ENCODE measurements at places on chromosomes 3 and 15.

- no peak for DNase-seq
These were observed 168.1 kb upstream of the CD96 start for GRCh38 chr3:111373861-111374260.

DNA sequence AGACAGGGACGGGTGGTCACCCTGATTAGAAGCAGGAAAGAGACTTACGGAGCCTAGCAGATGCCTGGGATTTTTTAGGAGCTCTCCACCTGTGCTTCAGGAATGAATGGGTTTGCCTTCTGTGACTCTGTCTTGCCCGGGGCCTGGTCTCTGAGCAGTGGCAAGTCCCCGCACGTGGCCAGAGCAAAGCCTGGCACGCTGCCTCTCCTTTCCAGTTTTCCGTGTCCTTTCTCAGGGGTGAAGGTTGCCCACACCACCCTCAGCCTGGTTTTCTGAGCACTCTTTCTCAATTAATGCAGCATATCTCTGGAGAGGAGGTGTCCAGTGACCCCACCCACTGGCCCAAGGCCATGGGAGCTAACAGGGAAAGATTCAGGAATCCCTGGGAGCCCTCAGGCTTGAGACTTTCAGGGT lies 14.5 kb upstream of the CHST14 start:
- no peak for DNase-seq

DNA sequence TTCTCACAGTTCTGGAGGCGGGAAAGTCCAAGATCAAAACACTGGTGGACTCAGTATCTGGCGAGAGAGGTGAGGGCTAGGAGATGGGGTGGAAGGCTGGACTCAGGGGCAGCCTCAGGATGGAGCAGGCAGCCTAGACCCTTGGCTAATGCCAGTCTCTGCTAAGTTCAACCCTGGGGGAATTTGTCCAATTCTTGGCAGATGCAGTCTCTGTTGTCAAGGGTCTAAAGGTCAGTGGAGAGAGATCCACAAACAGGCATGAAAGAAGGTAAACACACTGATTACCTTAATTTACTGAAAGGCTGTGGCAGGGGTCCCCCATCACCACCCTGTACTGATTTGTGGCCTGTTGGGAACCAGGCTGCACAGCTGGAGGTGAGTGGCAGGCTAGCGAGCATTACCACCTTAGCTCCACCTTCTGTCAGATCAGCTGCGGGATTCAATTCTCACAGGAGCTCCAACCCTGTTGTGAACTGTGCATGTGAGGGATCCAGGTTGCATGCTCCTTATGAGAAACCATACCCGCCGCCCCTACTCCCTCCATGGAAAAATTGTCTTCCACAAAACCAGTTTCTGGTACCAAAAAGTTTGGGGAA lies 32.5 kb upstream of the RHCG start:
- no peak for DNase-seq

GRCh38 chr3:52247409-52248164 lies 2.0 kb downstream of the PPM1M start:
- DNase-seq, result no peak

- DNase-seq, result no peak
These were observed 326.1 kb upstream of the ROPN1 start for GRCh38 chr3:124318014-124318413.

DNA sequence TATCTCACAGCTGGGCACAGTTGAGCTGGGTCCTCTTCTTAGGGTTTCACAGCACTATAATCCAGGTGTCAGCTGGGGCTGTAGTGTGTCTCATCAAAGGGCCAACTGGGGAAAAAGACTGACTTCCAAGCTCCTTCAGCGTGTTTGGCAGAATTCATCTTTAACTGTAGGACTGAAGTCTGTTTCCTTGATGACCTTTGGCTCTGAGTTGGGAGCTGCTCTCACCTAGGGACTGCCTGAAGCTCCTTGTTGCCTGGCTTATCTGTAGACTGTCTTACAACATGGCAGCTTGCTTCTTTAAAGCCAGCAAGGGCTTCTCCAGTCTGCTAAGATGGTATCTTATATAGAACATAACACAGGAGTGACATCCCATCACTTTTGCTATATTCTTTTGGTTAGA lies 5.3 kb upstream of the VPS33B start:
- DNase-seq, result no peak

GRCh38 chr15:53758412-53758811 lies 1.1 kb downstream of the WDR72 start:
- no peak for DNase-seq

- DNase-seq, result no peak
These were observed 6.8 kb upstream of the AMOTL2 start for GRCh38 chr3:134381076-134381475.

DNA sequence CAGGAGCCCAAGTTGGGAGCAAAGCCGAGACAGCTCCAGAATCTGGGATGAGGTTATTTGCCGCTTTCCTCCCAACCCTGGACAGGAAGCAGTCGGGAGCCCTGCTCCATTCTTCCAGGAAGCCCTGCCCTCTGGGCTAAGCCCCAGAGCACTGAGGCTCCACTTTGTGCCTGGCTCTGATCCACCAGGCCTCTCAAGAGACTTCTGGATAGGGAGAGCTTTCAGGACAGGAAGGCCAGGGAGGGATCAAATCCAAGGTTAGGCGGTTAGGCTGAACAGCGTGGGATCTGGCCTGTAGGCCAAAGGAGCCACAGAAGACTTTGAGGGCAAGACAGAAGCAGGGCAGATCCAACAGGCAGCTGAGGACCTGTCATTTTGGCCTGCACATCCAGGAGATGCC lies 835 bp downstream of the STOML1 start:
- peak; percentile 51 for DNase-seq

GRCh38 chr3:14730703-14731382 lies 55.9 kb downstream of the C3orf20 start:
- DNase-seq, result no peak

GRCh38 chr15:53831907-53832770 lies 72.7 kb upstream of the WDR72 start:
- DNase-seq, result no peak

- DNase-seq, result no peak
These were observed 4.0 kb downstream of the LAMP3 start for GRCh38 chr3:183158551-183159006.

GRCh38 chr3:72606005-72606800 lies 242.0 kb downstream of the SHQ1 start:
- DNase-seq, result no peak

GRCh38 chr3:194766845-194767244 lies 81.2 kb downstream of the FAM43A start:
- no peak for DNase-seq

DNA sequence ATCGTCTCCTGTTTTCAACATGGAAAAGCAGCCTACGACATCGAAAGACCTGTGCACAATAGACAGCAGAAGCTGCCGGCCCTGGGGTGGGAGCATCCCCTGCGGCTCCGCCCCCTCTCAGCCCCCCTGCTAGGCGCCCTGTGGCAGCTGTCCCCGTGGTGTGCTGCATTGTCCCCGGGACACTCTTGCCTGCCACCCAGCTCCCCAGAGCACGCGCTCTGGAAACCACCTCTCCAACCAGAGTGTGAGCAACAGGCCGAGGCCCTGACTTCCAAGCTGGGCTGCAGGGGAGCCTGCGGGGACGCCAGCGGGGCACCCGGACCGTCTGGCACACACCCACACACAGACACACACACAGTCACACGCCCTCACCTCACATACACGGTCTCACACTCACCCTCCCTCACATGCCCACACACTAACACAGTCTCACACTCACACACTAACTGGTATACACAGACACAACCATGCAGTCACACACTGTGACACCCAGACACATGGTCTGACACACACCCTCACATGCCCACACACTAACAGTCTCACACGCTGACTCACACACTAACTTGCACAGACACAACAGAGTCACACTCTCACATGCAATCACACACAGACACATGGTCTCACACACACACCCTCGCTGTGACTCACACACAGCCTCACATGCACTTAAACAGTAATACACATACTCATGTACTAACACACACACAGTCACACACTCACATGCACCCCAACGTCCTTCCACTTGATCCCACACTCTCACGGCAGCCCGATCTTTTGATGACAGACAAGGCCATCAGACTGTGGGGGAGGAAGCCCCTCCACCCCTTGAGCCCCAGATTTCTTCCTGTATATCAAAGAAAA lies 94.7 kb downstream of the OCA2 start:
- no peak for DNase-seq

DNA sequence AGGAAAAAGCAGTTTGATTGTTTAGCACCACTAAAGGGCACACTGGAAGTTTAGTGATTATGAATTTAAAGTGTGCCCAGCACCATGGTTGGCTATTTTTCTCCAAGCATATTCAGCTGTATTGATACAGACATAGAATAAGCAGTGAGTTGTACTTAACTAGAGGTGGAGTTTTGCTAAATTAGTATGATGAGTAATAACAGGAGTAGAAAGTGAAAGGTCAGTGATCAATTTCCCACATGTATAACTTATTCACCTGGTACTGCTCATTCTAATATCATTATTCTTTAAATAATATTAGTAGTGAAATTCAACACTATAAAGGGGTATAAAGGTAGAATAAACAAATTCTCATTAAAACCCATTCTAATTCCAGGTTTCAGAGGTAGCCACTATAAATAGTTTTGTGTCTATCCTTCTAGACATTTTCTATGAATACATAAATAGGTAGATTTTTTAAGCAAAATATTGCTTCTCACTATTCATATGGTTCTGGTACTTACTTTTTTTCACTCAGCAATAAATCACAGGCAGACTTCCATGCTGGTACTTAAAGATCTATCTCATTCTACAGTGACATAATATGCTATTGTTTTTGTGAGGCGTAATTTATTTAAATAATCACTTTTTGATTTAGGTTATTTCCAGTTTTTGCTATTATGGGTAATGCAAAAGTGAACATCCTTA lies 732.9 kb downstream of the VGLL3 start:
- no peak for DNase-seq

DNA sequence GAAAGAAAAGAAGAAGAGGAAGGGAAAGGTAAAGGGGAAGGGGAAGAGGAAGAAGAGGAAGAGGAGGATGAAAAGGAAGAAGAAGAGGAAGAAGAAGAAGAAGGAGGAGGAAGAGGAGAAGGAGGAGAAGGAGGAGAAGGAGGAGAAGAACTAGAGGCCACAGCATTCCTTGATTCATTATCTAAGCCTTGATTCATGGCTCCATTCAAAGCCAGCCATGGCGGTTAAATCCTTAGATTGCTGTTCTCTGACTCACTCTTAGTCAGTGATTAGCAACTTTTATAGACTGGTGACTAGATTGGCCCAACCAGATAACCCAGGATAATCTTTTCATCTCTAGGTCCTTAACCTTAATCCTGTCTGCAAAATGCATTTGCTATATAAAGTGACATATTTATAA lies 47.6 kb downstream of the OSTN start:
- no peak for DNase-seq

DNA sequence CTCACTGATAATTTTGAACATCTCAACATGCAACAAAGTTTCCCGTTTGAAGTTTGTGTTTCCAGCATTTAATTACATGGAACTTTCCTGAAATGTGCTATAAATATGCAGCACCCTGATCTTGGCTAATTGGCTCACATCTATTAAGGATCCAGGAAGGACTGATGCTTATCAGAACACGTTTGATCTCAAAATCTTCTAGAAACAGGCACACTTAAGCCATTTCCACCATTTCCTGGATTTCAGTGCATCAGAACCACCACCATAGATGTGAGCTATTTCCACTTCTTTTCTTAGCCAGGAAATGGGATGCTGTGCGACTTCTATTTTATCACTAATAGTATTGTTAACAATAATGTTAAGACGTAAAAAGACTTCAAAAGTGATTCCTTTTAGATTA lies 228.9 kb downstream of the FEZF2 start:
- DNase-seq, result no peak

Data from C1 segment of cervical spinal cord (tissue), 14 donors.